ENCODE measurements at places on chromosomes 12 and 14.

DNA sequence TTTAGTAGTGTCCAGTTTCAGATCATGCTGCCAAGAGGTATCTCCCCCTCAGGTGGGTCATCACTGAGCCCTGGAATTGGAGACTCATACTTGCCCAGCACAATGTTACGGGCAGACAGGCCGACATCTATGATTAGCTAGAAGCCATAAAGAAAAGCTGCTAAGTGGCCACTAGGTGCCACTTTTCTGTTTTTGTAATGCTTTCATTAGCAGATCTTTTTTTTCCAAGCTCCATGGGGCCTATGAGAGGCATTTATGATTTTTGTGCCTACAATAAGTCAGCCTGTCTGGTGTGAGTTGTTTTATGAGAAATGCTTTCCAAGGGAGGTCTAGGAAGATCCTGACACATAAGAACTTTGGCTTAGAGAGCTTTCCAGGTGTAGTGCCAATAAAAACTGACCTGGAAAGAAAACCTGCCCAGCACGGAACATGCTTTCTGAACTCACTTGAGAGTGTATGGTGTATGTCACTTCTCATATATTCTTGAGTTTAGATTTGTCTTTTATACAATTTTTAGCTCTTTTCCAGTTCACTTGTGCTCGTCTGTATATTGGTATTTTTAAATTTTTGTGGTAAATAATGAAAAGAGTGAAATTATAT is 21.8 kb upstream of the SMCO2 start:
- DNase-seq = no peak

GRCh38 chr12:2834581-2835491 is at the start of gene NRIP2:
TSS of gene NRIP2 (minus strand) at chr12:2835035. CDS start at chr12:2834983, 52 bp downstream.
- no peak for DNase-seq

DNA sequence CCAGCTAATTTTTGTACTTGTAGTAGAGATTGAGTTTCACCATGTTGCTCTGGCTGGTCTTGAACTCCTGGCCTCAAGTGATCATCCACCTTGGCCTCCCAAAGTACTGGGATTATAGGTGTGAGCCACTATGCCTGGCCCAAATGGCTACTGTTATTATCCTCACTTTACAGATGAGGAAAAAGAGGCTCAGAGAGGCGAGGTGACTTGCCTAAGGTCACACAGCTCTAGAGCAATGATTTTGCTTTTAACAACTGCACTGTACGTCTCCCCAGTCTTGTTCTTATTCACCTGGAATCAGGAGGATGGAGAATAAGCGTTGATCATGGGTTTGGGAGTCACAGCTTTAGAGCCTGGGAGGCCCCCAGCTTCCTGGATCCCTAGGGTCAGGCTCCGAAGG is 69.8 kb upstream of the NCOR2 start:
- DNase-seq = no peak

- DNase-seq = no peak
Observed at GRCh38 chr12:97757481-97758193, 295.0 kb downstream of the RMST start.

- no peak for DNase-seq
Observed at GRCh38 chr14:60722357-60723115, 1.6 kb downstream of the SIX4 start.

- no peak for DNase-seq
Observed at GRCh38 chr14:95548328-95548929, 13.6 kb downstream of the GLRX5 start.

DNA sequence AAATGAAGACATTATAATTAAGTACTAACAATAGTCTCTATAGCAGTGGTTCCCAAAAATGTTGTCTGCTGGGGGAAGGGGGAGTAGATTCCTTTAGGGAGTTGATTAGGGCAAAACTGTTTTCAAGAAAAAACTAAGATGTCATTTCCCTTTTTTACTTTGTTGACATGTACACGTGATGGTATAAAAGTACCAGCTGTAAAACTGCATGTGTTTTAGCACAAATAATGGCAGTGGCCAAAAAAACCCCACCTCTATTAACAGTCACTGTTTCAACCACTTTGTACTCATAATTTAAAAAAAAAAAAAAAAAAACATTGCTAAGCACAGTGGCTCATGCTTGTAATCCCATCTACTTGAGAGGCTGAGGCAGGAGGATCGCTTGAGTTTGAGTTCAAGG is 61.7 kb downstream of the PPP1R12A start:
- DNase-seq = no peak

GRCh38 chr12:76520348-76520747 is 39.2 kb downstream of the OSBPL8 start:
- DNase-seq = no peak

- no peak for DNase-seq
Observed at GRCh38 chr14:100587763-100588411, 670 bp upstream of the BEGAIN start.

- DNase-seq = no peak
Observed at GRCh38 chr14:103084021-103084919, at the start of gene LBHD2. TSS of gene LBHD2 (plus strand) at chr14:103084210. CDS start at chr14:103086013, 1,803 bp downstream.

GRCh38 chr12:93944201-93944600 is 204.2 kb upstream of the PLXNC1 start:
- no peak for DNase-seq
